ENCODE measurements at places on chromosomes 13 and 19.
A peak's percentile ranks its signal among the peaks of the same experiment; 100 is the strongest.

GRCh38 chr19:32061315-32061714 lies 284.1 kb upstream of the ZNF507 start:
- DNase-seq, result no peak

DNA sequence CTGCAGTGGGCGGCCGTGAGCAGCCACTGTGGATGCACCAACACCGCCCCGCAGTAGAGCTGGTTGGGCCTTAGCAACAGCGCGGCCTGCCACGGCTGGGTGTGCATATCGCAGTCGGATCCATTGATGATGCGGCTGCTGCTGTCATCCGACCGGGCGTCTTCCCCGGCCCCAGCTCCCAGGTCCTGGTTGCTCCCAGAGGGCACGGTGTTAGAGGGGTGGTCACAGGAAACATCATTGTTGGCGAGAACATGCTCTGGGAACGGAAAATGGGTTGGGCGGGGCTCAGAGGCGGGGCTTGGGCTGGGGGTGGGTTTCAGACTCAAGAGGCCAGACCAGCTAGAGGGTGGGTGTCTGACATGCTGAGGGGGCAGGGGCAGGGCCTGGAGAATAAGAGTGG lies 3.0 kb downstream of the KLK5 start:
- no peak for DNase-seq

- no peak for DNase-seq
These were observed 13.5 kb downstream of the ERCC2 start for GRCh38 chr19:45356760-45357444.

DNA sequence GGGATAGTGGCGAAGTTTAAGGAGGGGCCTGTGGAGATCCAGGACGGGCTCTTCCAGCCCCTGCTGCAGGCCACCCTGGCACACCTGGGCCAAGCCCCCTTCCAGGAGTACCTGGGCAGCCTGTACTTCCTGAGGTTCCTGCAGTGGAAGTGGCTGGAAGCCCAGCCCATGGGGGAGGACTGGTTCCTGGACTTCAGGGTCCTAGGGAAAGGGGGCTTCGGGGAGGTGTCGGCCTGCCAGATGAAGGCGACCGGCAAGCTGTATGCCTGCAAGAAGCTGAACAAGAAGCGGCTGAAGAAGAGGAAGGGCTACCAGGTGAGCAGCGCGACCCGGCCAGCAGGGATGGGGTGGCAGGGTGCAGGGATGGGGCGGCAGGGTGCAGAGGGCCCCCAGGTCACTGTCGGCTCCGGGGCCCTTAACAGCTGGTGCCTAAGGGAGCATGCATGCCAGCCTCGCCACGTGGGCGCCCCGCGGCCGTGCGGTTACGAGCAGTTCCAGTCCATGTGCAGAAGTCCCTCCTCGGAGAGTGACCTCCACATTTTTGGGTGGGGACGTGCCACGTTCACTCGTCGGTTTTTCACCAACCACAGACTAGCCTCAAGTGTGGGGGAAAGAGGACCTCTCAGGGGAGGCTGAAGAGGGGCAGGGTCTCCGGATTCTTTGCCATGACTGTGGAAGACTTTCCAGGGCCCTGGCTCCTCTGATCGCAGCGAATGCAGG lies 912 bp downstream of the GRK1 start:
- no peak for DNase-seq

- no peak for DNase-seq
These were observed 47.3 kb upstream of the GPR183 start for GRCh38 chr13:99354371-99354951.

- no peak for DNase-seq
These were observed 242.7 kb upstream of the IPO5 start for GRCh38 chr13:97710797-97711196.

- DNase-seq, result no peak
These were observed 69.5 kb upstream of the ANKRD10 start for GRCh38 chr13:110984381-110984780.

GRCh38 chr13:32503727-32504126 lies 34.9 kb downstream of the N4BP2L2 start:
- no peak for DNase-seq

DNA sequence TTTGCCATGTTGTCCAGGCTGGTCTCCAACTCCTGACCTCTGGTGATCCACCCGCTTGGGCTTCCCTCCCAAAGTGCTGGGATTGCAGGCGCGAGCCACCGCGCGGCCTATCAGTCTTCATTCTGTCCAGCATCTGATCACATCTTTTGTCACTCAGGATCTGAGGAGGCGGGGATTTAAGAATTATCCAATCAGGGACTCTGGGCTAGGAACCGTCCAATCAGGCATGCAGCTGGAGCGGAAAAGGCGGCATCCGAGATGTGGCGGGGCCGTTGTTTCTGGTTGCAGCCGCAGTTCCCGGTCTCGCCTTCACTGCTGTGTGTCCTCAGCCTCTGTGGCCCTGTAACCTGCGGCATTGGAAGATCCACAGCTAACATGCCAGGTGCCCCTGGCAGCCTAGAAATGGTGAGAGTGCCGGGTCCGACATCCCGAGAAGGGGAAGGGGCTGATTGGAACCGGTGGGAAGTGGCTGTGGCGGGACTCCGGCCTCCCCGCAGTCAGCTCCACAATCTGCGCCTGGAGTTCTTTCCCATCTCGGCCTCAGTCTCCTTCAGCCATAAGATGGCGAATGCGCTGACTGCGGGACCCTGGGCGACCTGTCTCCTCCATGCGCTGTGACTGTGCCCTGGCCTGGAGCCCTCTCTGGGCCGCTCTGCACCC lies at the start of gene ZNF729:
ZNF729 (plus strand) TSS at position 291 of the 660 bp plus-strand sequence; CDS start at position 376, 85 bp downstream.
- no peak for DNase-seq

GRCh38 chr19:18772620-18773587 lies 18.2 kb downstream of the COMP start:
- no peak for DNase-seq

GRCh38 chr13:50609011-50609410 lies 234.5 kb downstream of the DLEU7 start:
- DNase-seq, result no peak

DNA sequence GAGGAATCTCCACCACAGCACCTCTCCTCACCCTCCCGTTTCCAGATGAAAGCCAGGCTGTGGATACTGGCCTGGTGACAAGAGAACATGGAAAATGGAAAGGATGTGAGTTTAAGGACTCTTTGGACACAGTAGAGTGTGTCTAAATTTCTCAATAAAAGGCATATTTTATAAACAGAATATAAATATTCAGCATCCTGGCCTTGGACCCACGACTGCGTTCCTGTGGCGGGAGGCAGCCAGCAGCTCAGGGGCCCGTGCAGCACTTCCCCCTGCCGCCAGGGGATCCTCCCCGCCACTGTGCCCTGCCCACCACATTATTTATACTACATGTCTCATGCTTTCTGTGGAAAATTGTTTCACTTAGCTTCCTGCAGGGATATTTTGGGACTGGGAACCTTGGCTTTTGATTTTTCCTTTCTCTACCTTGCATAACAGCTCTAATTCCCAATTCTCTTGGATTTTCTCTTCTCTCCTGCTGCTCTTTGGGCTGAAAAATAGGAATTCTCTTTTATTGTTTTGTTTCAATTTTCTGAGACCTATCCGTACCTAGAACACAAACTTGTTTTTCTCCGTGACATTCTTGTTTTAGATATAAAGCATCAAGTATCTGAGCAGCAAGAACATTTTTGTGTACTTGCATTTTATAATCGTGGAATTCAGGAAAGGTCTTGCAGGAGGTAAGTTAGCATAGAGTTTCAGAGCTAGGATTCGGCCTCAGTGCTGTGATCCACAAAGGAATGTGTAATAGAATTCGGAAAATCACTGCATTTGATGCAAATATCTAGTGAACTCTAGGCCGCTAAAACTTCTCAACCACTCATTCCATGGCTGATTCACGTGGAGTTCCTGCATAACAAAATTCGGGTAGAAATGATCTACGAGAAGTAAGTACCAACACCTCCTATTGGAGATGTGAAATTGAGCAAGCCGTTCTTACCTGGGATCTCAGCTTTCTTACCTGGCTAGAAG lies 107.7 kb upstream of the SPATA13 start:
- DNase-seq, result no peak

DNA sequence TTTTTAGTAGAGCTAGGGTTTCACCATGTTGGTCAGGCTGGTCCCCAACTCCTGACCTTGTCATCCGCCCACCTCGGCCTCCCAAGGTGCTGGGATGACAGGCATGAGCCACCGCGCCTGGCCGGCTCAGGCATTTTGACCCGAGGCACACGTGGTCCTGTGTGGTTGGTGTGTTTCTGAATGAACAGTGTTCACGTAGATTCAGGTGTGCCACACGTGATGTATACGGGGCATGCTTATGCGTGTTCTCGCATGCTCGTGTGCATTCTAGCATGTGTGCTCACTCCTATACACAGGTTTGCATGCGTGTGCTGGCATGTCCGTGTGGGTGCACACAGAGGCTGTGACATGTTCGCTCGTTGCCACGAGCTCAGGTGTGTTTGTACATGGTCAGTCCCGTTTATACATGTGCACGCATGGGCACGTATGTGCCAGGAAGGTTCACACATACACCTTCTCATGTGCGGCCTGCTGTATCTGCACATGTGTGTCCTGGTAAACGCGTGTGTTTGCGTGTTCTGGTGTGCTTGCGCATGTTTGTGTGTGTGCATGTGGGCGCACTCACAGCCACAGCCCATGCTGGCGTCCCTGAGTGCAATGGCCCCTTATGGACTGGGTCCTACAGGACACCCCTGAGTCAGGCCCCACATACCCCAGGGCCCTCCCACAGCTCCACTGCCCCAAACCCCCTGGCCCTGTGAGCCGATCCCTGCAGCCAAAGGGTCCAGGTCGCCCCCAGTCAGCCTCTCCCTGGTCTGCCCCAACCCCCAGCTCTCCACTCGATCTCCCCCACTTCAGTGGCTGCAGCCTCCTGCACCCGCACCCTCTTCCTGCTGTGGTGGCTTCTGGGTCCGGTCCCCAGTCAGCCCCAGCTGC lies 20.6 kb upstream of the TCF3 start:
- DNase-seq, result no peak

- no peak for DNase-seq
These were observed 30.6 kb upstream of the IGSF23 start for GRCh38 chr19:44582581-44583265.

GRCh38 chr13:62629618-62630017 lies 1214.0 kb upstream of the PCDH20 start:
- no peak for DNase-seq

DNA sequence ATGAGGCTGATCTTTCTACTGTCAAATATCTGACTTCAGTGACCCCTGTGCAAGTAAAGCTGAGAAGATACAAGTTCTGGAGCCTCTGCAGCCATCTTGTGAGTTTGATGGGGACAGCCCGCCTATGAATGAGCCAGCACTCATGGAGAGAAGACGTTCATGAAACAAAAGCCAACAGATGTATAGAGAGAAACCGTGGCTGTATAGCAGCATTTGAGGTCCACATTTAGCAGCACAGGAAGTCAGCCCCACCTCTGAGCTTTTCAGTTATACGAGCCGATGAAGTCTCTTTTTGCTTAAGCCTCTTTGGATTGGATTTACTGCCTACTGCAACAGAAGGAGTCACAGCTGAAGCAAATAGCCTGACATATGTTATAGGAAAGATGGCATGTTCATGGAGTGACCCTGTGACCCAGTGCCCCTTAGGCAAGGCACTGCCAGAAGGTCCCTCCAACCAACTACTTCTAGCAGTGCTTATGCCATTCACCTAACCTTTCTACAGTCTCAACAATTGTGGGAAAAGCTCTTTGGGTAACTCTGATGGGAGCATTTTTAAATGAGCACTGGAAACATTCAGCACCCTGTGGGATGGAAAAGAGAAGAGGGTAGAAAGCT lies 3.5 kb upstream of the DLEU7 start:
- DNase-seq, result no peak

- no peak for DNase-seq
These were observed 351.4 kb downstream of the SLITRK5 start for GRCh38 chr13:88022431-88023208.

GRCh38 chr13:27770809-27771208 lies 21.5 kb upstream of the GSX1 start:
- no peak for DNase-seq

GRCh38 chr19:2810141-2811091 lies 9.3 kb upstream of the ZNF554 start:
- DNase-seq, result no peak

DNA sequence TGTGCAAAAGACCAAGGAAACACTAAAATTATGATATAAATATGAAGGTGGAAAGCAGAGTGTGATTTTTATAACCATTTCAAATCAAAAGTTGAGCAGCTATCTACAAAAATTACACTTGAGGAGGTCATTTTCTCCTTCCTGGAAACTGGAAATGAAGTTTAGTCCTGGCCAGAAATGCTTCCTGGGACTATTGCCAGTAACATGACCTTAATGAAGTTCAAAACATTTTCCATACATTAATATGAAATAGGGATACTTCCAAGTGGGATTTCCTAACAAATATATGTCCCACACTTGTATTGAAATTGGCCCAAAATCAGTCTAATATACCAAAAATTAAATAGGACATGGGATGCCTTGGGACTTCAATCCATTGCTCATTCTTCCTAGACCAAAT lies 1556.8 kb upstream of the MIR17HG start:
- no peak for DNase-seq

DNA sequence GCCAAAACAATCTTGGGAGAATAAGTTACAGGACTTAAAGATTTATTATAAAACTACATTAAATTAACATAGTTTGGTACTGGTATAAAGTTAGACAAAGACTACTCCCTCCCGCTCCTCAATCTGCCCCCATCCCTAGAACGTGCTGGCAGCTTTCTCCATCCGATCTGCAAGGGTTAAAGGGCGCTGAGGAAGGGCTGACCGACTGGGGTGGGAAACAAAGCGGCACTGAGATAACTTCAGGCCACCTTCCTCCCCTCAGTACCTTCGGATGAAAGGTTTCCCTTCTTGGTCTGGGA lies 790 bp upstream of the SUGT1 start:
- DNase-seq, result no peak

GRCh38 chr13:31461923-31462322 lies 262.1 kb downstream of the B3GLCT start:
- no peak for DNase-seq

DNA sequence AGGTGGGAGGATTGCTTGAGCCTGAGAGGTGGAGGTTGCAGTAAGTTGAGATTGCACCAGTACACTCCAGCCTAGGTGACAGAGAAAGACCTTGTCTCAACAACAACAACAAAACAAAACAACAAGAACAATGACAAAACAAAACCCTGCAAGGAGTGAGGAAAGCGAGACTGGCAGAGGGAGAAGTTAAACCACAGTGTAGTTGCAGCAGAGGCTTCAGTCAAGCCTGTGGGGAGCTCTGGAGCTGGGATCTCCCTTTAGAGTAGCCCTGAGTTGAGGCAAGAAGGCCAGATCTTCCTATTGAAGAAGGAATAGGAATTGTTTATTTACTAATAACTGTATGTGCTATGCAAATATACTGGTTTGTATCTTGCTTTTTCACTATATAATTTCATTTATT lies 25.3 kb upstream of the RNASEH2B start:
- DNase-seq, result no peak

DNA sequence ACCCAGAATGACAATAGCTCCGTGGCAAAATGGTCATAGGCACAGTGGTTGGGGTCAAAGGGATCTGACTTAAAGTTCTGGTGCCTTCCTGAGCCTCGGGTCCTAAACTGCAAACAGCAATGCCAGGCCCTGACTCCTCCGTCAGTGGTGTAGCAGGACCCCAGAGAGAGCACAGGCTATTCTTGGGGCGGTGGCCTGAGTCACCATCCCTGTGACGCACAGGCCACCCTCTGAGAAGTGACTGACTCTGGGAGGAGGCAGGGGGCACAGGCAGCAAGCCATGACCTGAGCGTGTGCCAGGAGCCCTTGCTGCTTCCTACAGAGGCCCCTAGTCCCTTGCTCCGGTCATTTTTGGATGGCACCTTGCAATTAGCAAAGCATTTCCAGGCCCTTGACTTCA lies 18.7 kb downstream of the PLVAP start:
- DNase-seq, result no peak

GRCh38 chr19:11496391-11497163 lies 9.1 kb downstream of the ZNF653 start:
- DNase-seq, result peak; percentile 51

- no peak for DNase-seq
These were observed 25.6 kb upstream of the ZNF681 start for GRCh38 chr19:23784274-23784673.
